Amniotic stem cell (primary cell): ENCODE measurements at places on chromosomes 6 and 20.

GRCh38 chr6:73028124-73028766 lies 197.1 kb downstream of the KHDC1L start:
- DNase-seq, result no peak

- DNase-seq, result no peak
These were observed 330.1 kb downstream of the HDGFL1 start for GRCh38 chr6:22899426-22899825.

GRCh38 chr20:8943631-8944030 lies 125.3 kb upstream of the PLCB4 start:
- no peak for DNase-seq

- no peak for DNase-seq
These were observed 52.3 kb upstream of the ADGRF1 start for GRCh38 chr6:47094241-47094925.

- DNase-seq, result no peak
These were observed 33.5 kb upstream of the CEP162 start for GRCh38 chr6:84260926-84261325.

DNA sequence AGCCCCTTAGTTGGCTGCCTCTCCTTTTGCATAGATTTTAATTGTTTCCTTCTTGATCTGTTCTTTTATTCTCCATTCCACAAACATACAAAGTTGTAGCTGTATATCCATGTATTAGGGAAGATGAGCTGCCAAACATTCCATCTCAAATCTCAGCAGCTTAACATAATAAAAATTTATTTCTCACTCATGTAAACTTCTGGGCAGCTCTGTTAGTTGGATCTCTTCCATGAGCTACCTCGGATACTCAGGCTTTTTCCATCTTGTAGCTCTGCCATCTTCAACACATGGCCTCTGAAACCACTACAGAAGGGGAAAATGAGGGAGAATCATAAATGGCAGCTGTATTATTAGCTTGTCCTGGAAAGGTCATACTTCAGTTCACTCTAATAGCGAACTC lies 149.4 kb upstream of the BMP2 start:
- DNase-seq, result no peak

DNA sequence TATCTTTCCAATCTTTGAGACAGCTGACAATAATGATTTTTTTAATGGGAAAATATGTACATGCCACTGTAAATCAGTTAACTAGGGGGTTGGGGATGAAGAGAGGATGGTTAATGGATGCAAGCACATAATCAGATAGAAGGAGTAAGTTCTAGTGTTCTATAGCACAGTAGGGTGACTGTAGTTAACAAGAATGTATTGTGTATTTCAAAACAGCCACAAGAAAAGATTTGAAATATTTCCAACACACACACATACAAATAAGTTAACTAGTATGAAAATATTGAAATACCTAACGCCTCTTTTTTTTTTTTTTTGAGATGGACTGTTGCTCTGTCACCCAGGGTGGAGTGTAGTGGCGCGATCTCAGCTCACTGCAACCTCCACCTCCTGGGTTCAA lies 153.4 kb upstream of the SALL4 start:
- DNase-seq, result no peak

DNA sequence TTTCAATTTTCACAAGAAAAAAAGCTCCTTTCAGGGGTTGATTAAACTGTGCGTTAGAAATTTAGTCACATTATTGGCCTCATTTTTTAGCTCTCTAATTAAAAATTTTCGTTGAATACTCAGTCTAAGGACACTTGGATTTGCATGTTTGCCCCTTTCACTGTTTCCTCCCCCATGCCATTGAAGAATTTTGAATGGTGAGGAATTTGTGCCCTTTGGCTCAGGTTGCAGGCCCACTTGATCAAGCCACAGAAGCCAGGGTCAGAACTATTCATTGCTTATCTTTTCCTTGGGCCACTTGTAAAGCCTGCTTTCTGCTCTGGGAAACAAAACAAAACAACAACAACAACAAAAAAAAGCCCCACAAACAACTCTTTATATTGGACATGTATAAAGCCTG lies 12.2 kb downstream of the LIN28B start:
- no peak for DNase-seq

- DNase-seq, result no peak
These were observed 1.4 kb downstream of the STMN3 start for GRCh38 chr20:63651942-63652191.
